H1 (cell line): ENCODE measurements at places on chromosomes 7 and 10.

DNA sequence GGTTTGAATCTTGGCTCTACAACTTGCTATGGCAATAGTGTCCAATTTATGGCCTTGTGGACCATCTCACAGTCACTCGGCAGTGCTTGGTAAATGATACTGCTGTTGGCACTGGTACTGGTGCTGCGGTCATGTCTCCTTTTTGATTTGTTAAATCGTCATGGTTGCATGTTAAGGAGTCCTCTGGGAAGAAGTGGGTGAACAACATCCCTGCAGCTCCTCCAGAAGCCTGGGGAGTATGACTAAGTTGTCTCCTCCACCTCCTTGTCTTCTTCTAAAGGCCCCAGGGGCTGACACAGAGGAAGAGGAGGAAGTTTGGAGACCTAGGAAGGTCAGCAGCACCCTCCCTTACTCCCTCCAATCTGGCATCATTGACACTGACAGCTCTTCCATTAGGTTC, 8.5 kb downstream of the ITPRIP start:
- DNase-seq: no peak

DNA sequence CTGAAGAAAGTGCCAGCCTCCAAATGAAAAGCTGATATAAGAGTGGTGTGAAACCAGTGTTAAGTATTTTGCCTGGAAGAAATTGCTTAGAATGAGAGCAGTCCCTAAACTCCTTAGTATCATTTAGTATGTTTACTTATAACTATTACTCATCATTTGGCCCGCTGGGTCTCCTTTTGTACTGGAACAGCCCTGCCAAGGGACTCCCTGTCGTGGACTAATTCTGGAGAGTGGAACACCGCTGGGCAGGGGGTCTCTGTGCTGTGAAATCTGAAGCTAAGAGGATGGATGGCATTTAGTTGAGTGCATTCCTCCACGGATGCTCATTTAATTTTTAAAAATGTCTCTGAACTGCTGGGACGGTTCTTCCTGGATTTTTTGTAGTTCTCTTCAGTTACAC, 889.9 kb upstream of the C7orf33 start:
- no peak for DNase-seq

GRCh38 chr10:124372899-124373298, 45.8 kb downstream of the OAT start:
- DNase-seq: no peak

GRCh38 chr7:93476491-93477344, 97.8 kb downstream of the CALCR start:
- no peak for DNase-seq

GRCh38 chr10:62348029-62348428, 26.1 kb upstream of the ZNF365 start:
- DNase-seq: no peak

GRCh38 chr7:47143339-47143738, 438.6 kb downstream of the TNS3 start:
- no peak for DNase-seq

DNA sequence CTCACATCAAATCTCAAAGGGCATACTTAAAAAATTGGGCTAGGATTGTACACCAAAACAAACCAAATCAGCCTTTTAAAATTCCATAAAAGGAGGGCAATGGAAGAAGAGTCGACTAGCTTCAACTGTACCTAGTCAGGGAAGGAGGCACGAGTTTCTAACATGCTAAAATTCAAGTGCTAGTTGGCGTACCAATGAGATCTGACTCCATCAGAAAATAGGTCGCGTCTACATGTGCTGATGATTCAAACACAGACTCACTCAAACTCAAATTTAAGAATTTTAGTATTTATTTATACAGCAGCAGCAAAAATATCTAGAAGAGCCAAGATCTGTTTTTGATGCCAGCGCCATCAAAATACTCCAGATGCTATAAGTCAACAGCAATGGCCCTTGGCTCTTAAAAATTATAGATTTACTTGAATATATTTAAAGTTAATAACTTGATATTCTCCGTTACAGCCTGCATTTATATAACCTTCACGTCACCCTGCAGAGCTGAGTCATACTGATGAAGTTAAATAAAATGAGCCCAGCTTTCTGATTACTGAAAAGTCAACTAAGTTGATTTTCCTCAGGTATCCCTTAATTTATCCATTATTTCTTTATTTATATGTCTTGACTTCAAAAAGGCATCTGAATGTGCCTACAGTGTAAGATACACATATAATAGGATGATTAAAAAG, 302.1 kb upstream of the IMMP2L start:
- no peak for DNase-seq

GRCh38 chr10:97197030-97197500, 11.3 kb upstream of the SLIT1 start:
- no peak for DNase-seq

DNA sequence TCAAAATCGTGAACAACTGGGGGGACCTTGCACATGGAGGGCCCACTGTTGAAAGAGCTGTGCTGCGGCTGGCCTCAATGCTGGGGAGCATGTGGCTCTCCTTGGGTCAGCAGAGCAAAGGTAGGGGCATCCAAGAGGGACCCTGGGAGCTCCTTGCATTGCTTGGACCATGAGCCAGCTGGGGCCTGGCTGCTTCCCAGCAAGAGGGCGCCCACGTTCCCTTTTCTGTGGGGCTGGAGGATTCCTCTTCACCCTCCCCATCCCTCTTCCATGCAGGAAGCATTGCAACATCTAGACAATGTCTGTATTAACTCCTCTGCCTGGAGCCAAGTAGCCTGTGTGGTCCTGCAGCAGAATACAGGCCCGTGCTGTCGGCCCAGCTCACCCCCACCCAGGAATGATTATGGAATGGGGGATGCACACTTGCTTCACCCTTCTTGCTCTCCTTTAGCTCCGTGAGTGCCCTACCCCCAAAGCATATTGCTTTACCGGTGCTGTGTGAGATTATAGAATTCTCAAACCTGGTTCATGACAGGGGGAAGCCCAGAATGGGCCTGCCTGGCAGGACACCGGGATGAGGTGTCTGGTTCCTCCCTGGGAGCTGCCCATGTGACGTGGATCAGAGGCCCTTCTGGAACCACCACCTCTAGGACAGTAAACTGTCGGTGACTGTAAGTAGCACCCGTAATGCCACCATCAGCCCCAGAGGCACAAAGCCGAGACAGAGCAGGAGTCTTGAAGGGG, 61.9 kb downstream of the SYPL1 start:
- DNase-seq: no peak

DNA sequence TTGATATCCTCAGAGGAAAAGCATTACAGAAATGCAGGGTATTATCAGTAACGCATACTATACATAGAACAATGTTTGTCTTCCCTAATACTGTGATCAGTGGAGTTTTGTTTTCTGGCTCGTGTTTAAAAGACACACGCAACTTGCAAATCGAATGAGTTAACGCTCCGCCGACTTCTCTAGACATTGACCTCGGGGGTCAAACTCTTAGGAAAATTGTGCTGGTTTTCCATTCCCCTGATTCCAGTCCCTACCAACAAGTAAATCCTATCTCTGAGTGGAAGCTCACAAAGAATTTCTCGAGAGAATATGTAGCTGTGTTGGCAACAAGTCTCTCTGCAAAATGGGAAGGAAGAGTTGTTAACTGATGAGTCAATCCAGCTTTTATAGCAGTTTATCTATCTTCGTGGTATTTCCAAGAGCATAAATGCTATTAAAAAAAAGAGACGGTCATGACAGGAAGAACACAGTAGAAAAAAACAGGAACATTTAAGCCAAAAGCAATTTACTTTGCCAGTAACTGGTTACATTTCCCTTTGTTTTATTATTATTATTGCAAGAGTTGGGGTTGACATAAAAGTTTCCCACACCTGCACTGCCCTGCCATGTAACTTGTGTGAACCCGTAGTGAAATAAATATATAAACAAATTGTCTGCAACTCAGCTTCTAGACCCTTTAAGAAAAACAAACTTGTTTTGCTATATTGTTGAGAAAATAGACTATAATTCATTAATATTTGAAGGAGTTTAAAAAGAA, 144.4 kb downstream of the ARID5B start:
- no peak for DNase-seq

DNA sequence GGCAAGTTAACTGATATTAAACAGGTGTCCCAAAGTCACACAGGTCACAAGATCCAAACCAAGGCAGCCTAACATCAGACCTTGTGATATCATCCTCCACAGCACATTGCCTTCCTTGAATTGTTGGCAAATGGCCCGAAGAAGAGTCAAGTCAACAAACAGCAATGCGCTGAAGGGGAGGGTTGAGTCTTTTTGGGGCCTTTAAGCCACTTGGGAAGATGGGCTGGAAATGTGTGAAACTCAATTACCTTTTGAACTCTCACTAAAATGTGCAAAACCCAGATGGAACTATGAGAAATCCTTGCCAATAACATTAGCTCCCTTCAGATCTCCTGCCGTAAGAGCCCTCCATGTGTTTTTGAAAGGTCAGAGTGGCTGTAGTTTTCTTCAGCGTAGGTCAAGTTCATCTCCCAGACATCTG, 47.9 kb upstream of the STK17A start:
- DNase-seq: no peak

GRCh38 chr10:90862908-90863514, 5.2 kb upstream of the HTR7 start:
- DNase-seq: no peak

- DNase-seq: no peak
These were observed 37.2 kb upstream of the CUL1 start for GRCh38 chr7:148661471-148661870.

DNA sequence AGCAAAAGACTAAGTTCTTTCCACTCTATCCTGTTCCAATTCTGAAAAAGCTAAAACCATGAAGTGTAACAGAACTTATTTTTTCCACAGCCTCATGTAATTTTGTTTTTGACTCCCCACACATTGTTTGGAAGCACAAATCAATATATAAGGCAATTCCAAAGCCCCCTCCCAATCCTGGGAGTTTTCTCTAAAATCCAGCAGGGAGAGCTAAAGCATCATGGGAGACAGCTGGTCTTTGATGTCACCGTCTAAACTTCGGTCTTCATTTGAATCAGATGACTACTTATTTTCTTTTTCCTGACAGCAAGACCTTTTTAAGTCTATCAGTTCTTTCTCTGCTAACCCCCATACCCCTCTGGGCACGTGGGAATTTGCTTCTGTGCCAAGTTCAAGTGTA, 33.3 kb upstream of the PON1 start:
- DNase-seq: no peak

GRCh38 chr7:24119852-24120251, 164.1 kb upstream of the NPY start:
- no peak for DNase-seq

- no peak for DNase-seq
These were observed 51.6 kb upstream of the RASGEF1A start for GRCh38 chr10:43318456-43318855.

- DNase-seq: no peak
These were observed 216.6 kb upstream of the SH2B2 start for GRCh38 chr7:102069931-102070629.

GRCh38 chr10:35005868-35006267, 84.3 kb downstream of the CUL2 start:
- no peak for DNase-seq

- no peak for DNase-seq
These were observed 79.2 kb upstream of the PTPRZ1 start for GRCh38 chr7:121793716-121794115.

- no peak for DNase-seq
These were observed 353.6 kb downstream of the CALN1 start for GRCh38 chr7:72058579-72058978.

- no peak for DNase-seq
These were observed 130.9 kb upstream of the MKLN1 start for GRCh38 chr7:131196803-131197202.

- DNase-seq: no peak
These were observed 125.8 kb downstream of the FAM107B start for GRCh38 chr10:14648946-14649345.

GRCh38 chr7:131493581-131493980, 62.8 kb downstream of the PODXL start:
- no peak for DNase-seq

DNA sequence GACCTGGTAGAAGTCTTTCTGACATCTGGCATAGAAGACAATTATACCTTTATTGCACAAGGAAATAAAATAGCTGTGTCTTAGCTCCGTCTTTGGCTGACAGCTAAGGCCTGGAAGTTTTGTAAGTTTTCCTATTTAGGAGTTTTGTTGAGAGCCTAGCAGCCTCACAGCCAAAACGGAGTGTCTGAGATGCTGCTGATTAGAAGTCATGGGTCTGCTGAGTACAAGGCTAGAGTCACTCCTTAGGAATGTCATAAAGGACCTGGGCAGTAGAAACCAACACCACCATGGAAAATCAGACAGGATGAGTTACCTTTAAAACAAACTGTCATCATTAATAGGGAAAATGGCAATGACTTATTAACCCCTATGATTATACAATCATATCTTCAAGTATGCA, 442.5 kb downstream of the KCNMA1 start:
- no peak for DNase-seq

DNA sequence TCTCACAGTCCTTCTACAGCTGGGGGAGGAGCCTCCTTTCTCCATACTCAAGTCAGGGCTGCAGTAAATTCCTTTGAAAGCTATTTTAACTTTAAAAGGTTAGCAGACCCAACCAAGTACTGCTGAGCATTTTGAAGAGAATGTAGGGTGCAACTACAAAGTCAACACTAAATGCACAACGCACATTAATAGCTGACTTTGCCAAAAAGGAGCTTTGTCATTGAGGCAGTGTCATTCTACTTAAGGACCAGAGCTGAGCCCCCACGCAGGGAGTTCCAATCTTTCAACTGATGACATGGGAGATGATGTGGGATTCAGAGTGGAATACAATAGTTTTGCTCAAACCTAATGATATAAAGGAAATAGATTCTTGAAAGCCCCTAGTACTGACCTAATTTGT, 20.3 kb downstream of the TECTB start:
- DNase-seq: no peak

- DNase-seq: no peak
These were observed 13.9 kb downstream of the CUBN start for GRCh38 chr10:17115683-17116082.

DNA sequence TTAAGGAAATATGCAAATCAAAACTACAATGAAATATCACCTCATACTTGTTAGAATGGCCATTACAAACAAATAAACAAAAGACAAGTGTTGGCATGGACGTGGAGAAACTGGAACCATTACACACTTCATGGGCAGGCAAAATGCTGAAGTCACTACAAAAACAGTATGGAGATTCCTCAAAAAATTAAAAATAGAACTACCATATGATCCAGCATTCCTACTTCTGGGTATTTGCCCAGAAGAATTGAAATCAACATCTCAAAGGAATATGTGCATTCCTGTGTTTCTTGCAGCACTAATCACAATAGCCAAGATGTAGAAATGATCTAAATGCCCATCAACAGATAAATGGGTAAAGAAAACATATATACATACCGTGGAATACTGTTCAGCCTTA, 83.6 kb downstream of the NRCAM start:
- no peak for DNase-seq

GRCh38 chr10:61795147-61795546, 106.4 kb upstream of the ARID5B start:
- no peak for DNase-seq

GRCh38 chr7:80916770-80917741, 1.8 kb downstream of the SEMA3C start:
- DNase-seq: no peak
